ENCODE measurements at places on chromosomes 6 and 20.
A peak's percentile ranks its signal among the peaks of the same experiment; 100 is the strongest.

DNA sequence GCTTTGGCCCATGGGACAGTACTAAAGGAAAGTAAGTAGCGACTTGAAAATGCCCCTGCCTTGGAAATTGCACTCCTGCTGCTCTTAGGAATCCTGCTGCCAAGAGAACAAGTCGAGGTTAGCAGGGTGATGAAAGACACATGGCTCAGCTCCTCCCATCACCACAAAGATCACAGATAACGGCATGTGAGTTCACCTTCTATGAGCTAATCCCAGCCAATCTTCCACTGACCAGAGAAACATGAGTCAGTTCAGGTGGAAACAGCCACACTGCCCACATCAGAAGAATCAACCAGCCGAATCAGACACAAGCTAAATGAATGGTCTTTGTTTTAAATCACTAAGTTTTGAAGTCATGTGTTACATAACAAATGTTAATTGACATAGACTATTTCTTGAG, 106.3 kb downstream of the PRKN start:
- DNase-seq, result no peak

DNA sequence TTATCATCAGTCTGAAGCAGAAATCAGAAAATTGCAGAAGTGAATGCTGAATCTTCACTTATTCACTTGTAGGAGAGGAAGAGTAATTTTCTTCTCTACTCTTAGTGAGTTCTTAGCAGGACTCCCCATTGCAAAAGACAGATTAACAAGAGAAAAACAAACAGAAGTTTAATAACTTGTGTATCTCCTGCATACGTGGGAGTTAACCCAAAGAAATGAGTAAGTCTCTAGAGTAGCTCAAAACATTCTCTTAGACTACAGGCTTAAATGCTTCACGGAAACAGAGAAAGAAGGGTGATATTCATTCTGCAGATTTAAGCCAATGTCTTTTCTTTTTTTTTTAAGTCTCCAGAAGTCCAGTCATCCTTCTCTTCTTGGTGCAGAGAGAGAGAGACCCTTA, 97.9 kb upstream of the TMEM181 start:
- no peak for DNase-seq

- peak; percentile 83 for DNase-seq
These were observed 78.0 kb downstream of the PTPN1 start for GRCh38 chr20:50588034-50588736.

DNA sequence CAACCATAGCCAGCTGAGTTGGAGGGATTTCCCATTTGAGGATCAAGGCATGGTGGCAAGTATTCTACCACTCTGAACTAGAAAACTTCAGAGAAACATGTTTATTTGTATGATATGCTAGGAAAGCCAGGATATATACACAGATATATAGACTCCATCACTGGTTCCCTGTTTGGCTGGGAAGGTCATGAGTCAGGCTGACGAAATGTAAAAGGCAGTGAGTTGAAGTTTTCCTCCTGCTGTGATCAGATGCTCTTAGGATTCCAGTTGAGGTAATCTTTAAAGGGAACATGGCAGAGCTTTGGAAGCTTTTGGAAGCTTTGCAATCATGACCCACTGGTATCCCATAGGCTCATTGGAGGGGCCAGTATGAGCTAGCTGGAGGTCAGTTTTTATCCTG, 1369.1 kb downstream of the EPHA7 start:
- no peak for DNase-seq

- no peak for DNase-seq
These were observed 71.4 kb upstream of the SCAF8 start for GRCh38 chr6:154661768-154662167.

DNA sequence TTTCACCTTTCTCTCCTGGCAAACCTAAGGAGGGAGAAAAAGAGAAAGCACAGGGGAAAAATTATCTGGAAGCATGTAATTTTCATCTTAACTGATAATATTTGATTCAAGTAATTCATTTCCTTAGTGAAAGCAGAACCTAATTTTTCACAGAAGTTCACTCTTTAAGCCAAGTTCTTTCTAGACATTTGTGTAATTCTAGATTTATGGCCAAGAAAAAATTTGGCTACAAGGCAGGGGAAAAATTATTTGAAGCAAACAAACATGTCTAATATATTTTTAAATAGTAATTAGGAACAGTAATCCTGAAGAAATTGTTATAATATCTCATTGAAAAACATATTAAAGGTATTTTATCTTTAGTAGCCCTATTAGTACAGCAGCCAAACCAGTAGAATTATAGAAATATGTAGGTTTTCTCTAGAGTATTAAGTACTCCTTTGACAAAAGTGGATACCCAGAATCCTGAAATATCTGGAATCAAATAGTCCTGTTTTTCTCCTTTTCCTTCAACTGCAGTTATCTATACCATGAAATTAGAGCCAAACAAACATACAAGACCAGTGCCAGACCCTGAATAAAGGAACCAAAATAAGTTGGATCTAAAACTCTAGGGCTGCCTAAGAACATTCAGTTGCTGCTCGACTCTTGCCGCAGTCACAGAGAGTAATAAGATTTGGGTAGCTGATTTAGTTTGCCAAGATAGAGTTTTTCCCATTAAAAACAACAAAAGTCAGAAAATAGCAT, 116.5 kb downstream of the COL12A1 start:
- DNase-seq, result no peak

DNA sequence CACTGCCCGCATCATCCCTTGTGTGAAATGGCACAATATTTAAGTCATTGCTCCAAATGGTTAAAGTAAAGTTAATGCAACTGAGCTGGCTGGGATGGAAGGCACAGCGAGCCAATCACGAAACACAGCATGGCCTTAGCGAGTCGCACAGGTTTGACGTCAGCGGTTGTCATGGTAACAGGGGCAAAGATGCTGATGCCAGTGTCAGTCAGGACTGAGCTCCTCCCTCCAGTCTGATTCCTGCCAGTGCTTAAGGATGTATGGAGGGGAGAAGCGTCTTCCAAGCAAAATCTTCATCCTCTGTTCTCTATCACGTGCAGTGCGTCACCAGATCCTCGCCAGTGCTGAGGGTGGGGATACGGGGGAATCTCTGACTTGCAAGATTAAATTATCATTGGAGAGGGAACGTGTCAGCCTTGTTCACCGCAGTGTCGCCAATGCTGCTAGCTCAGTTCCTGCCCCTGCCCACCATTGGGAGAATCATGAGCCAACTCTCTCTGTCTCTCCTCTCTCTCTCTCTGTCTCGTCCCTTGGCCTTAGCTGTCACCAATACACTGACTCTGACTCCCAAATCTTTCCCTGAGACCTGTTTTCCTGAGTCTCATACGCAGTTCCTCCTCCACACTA, 24.5 kb downstream of the TSPYL4 start:
- peak; percentile 97 for DNase-seq

- DNase-seq, result no peak
These were observed 374.1 kb upstream of the MANEA start for GRCh38 chr6:95203153-95203754.

GRCh38 chr6:30726506-30727413, 6.6 kb downstream of the TUBB start:
- DNase-seq, result no peak

- no peak for DNase-seq
These were observed 41.6 kb upstream of the SYNCRIP start for GRCh38 chr6:85684133-85684808.

DNA sequence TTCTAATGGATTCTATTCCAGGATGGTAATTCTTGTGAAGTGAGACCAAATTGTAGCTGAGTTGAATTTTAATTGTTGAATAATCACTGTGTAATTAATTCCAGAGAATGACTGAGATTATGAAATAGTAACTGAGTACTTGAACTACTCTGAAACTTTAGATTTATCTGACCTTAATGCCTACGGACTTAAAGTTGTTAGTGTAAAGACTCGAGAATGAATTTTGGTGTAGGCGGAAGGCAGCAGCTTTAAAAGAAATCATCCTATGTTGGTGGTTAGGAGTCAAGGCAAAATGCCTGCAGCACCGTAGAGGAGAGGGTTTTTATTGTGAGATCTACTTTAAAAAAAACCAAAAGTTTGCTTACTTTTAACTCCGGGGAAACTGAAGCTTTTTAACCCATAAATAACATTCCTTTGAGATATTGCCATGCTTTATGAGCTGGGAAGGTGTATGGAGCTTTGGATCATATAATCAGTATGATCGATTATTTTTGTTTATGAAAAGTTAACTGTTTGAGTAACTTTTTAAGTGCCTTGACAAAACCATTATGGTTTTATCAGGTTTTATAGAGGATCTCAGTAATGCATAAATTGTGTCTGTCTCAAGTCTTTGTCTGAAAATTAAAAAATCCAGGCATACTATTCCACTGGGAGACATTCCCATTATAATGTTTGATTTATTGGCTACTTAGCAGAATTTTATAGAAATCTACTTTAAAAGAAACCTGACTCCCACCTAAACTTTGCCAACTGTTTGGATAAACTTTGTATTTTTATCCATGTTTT, 46.1 kb downstream of the MYO6 start:
- DNase-seq, result no peak

- no peak for DNase-seq
These were observed 10.9 kb upstream of the SLC22A3 start for GRCh38 chr6:160337301-160337700.

- DNase-seq, result no peak
These were observed 21.3 kb upstream of the RREB1 start for GRCh38 chr6:7086488-7086887.

DNA sequence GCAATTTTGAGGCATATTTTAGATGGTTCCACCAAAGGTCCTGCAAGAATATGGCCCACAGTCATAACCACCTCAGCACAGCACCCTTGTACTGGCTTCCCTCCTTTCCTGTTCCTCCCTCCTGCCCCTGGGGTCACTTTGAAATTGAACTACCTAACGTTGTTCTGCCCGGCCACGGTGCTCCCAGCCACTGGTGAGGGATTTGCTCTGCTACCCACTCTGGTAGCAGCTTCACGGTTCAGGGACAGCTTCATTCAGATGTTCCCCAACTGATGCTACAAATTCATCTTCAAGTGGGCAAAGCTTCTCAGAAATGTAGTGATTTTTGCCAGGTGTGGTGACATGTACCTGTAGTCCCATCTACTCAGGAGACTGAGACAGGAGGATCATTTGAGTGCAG, 7.9 kb upstream of the NELFCD start:
- no peak for DNase-seq

DNA sequence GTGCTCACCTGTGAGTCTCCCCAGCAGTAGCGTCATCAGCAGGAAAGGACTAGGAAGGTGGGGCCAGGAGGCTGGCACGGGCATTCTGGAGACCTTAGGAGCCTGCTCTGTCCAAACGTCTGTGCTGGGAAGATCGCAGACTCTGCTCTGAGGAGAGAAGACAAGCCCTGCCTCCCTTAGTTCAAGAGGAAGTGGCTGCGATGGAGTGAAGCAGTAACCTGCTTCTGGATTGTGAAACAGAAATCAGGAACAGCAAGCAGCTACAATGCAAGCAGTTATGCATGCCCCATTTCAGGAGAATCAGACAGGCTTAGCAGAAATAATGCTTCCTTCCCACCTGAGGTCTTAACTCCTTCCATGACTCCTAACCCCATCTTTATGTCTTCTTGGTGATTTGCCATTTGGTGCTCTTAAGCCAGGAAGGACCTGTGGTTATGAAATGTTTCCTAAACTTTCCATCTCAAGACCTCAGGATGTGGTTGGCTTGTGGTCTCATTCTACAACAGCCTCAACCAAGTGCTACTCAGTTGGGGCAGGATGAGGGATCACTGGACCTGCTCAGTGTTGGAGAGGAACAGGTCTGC, at the start of gene SIRPB1:
Gene SIRPB1, minus strand, starts transcription at position 149 of the 584 bp plus-strand sequence. Its CDS starts 65 bp downstream, at position 84.
- DNase-seq, result no peak

GRCh38 chr20:2010533-2010932, 16.7 kb upstream of the PDYN start:
- DNase-seq, result no peak

GRCh38 chr6:140281236-140281635, 906.8 kb upstream of the CITED2 start:
- DNase-seq, result no peak

- no peak for DNase-seq
These were observed 58.4 kb downstream of the TMEM170B start for GRCh38 chr6:11595903-11596302.

DNA sequence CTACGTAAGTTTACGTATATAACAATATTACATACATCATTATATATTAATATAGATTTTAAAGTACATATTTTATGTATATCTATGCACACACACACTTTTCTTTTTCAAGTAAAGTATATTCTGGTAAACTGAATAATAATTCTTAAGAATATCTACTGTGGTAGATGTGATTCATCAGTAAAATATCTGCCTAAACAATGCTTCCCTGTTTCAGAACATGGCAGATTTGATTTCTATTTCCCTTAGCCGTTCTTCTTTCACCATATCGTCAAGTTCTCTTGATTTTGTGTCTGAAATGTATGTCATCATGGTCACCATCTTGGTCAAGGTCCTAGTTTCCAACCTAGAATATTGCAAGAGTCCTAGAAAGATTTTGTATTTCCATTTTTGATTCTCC, 195.6 kb downstream of the HDGFL1 start:
- DNase-seq, result no peak

- no peak for DNase-seq
These were observed 252.3 kb upstream of the TBX18 start for GRCh38 chr6:85016726-85017125.

DNA sequence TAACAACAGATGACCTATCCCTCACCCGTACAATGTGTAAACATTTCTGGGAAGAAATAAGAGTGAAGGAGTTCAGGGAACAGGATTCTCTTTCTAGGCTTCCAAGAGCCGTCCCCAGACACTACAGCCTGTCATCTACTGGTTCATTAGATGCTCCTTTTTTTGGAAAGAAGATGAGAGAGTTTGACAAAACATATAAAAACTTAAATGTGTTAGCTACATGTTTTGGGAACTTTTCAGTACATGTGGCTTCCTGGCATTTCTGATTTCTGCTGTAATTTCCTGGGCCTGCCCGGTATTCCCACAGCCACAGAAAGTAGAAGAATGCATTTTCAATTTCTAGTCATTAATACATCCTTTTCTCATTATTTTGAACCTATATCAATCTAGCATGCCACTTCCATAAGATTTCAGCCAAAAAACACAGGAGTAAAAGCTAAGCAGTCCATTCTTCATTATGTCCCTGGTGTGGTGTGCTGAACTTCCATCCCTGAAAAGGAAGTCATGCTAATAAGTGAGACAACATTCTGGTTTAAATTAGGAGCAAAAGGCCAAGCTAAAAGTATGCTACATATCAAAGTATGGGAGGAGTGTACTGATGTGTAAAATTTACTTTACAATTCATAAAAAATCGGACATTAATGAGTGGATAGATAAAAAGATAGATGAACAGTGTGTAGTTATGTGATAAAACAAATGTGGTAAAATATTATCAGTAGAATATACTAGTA, 198.2 kb downstream of the WDR27 start:
- DNase-seq, result no peak

- DNase-seq, result peak; percentile 50
These were observed at the start of gene HLA-DPA1 for GRCh38 chr6:33073431-33073871. HLA-DPA1 (minus strand) TSS chr6:33073649.

GRCh38 chr20:434661-435419, 26.7 kb downstream of the RBCK1 start:
- peak; percentile 36 for DNase-seq
